ENCODE measurements at places on chromosomes 13 and 19.

DNA sequence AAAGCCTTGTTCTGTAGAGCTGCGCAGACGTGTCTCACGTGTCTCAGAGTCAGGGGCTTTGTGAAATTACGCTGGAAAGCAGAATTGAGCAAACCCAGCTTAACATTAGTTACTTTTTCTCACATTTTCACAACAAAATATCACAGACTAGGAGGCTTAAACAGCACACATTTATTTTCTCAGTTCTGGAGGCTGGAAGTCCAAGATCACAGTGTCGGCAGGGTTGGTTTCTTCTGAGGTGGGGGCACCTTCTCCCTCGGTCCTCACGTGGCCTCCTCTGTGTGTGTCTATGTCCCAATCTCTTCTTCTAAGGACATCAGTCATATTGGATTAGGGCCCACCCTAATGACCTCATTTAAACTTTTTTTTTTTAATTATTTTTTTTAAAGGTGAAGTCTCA, 4.7 kb upstream of the EIF3G start:
- no peak for DNase-seq

- no peak for DNase-seq
Observed at GRCh38 chr13:113573065-113573464, 11.5 kb upstream of the TFDP1 start.

GRCh38 chr13:71021825-71022422, 845.1 kb downstream of the DACH1 start:
- DNase-seq, result no peak

DNA sequence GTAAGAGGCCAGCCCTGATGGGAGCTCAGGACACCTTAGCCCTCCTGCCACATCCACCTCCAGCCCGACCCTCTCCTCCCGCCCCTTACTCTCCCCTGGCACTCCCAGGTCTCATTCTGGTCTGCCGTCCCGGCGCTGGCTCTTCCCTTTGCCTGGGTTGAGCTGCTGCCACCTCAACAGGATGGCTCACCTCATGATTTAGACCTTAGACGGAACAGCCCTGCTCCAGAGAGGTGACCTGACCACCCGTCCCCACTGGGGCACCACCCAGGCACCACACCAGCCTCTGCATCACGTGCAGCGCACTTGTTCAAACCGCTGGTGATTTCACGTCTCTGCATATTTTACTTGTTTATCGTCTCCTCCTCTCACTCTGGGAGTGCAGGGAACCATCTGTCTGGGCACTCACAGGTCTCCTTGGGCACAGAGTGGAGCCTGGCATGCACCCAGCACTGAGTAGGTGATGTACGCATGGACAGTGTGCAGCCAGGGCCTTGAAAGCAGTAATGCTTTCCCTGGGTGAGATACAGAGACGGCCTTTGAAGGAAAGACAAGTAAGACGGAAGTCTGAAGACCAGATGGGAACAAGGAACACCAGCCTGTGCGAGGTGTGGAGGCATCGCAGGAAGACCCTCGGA, 183.1 kb downstream of the KATNAL1 start:
- no peak for DNase-seq

DNA sequence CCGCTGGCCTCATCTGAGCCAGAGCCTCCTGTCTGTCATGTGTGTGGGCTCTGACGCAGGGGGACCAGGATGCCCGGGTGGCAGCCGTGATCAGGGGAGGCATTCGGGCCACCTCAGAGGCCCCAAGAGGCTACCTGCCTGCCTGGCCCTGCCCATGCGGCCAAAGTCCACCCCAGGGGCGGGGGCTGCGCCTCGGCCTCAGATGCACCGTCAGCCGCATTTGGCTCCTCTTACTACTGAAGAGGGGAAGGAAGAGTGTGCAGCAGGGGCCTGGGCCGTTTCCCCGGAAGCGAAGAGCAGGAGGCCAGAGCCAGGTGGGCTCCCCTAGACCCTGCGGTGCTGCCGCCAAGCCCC, 34.0 kb downstream of the C13orf46 start:
- DNase-seq, result no peak

DNA sequence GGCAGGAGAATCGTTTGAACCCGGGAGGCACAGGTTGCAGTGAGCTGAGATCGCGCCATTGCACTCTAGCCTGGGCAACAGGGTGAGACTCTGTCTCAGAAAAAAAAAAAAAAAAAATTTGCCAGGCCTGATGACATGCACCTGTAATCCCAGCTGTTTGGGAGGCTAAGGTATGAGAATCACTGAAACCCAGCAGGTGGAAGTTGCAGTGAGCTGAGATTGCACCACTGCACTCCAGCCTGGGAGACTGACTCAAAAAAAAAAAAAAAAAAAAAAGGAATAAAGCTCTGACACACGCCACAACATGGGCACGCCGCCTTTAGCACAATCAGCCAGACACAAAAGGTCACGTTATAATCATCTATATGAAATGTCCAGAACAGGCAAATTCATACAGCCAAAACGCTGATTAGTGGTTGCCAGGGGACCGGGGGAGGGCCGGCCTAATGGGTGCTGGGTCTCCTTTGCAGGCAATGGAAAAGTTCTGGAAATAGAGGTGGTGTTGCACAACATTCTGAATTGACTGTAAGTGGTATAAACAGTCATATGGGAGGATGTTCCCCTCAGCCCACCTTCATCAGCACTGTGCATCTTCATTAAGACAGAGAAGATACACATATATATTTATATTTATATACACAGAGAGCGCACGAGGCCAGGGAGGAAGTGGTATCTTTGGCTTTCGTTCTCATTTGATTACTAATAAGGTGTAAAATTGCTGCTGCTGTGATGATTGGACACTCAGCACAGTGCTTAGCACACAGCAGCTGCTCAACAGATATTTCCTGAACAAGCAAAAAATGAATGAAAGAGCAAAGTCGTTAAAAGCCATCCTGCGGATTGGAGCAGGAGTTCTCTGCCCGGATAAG, 3.8 kb downstream of the HSPBP1 start:
- DNase-seq, result peak; percentile 48

GRCh38 chr19:4012092-4012974, 4.8 kb downstream of the PIAS4 start:
- no peak for DNase-seq

GRCh38 chr13:57418067-57418677, 213.4 kb upstream of the PCDH17 start:
- DNase-seq, result no peak

- DNase-seq, result no peak
Observed at GRCh38 chr19:871446-872265, 12.2 kb downstream of the CFD start.

- DNase-seq, result no peak
Observed at GRCh38 chr19:18668252-18668631, 15.2 kb upstream of the CRTC1 start.

DNA sequence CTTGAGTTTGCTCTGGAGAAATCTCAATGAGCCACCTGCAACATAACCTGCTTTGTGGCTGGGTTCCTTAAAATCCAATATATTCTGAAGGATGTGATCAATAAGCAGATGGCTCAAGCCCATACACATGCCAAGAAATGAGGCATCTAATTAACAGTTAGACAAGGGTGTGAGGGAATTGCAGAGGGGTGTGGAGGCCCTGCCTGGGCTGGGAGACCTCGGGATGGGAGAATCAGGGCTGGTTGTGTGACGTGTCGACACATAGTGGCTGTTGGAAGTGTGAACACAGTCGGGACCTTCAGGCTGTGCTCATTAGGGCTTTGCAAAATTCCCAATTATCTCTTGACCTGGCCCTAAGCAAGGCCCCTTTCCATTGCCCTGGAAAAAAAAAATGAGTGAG, 362.0 kb upstream of the TMTC4 start:
- DNase-seq, result no peak

DNA sequence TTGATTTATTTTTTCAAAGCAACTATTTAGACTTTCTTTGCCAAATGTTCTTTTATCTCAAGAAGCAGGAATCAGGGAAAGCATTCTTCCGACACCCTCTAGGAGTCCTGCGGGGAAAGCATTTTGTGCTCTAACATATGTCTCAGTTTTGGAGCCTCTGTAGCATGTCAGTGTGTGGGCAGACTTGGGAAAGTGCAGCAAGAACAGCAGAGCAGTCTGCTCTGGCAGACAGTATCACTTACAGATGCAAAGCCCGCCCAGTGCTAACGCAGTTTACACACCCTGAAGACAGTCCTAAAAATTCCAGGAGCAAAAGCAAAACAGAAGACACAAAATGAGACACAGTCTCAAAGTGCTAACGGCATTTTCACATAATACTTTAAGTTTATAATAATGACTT, 393.5 kb downstream of the KLF12 start:
- no peak for DNase-seq

GRCh38 chr19:47190167-47190727, 40.8 kb downstream of the BBC3 start:
- DNase-seq, result peak; percentile 54

DNA sequence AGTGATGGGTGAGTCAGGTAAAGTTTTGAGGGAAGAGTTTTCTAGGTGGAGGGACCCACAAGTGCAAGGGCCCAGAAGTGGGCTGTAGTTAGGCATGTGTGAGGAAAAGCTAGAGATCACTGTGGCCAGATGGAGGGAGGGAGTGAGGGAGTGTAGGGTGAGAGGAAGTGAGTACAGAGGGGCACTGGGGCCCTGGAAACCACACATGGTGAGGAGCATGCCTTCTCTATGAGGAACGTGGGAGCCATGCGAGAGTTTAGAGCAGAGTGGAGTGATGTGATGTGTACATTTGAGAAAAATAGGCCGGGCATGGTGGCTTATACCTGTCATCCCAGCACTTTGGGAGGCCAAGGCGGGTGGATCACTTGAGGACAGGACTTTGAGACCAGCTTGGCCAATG, 14.7 kb upstream of the SHKBP1 start:
- DNase-seq, result no peak

- DNase-seq, result no peak
Observed at GRCh38 chr13:36888645-36889044, 31.4 kb downstream of the SMAD9 start.

GRCh38 chr13:112434937-112435523, 58.9 kb downstream of the SPACA7 start:
- no peak for DNase-seq

- no peak for DNase-seq
Observed at GRCh38 chr19:30078381-30078910, 136.4 kb downstream of the URI1 start.

GRCh38 chr19:8388612-8388958, 1.6 kb upstream of the RAB11B start:
- DNase-seq, result no peak

GRCh38 chr19:19105365-19106055, 32.8 kb downstream of the TMEM161A start:
- no peak for DNase-seq

DNA sequence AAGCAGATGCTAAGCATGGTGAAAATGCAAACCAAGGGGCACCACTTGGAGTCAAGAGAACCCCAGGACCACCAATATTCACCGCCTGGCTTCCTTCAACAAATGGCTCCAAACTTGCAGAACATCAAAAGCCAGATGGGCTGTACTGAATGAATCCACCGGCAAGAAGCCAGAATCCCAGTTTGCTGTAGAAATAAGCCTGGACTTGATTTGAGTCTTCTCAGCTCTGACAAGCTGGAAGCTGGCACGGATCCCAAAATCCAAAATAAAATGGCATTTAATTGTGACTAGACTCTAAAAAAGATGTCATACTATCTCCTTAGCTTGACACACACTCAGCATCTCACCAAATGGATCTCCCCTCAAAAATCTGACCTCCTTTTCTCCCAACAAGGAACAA, 11.9 kb downstream of the EFNB2 start:
- no peak for DNase-seq
